ENCODE measurements at places on chromosomes 7 and 10.

- DNase-seq = no peak
Measured at GRCh38 chr7:11538751-11539299, 293.2 kb downstream of the THSD7A start.

DNA sequence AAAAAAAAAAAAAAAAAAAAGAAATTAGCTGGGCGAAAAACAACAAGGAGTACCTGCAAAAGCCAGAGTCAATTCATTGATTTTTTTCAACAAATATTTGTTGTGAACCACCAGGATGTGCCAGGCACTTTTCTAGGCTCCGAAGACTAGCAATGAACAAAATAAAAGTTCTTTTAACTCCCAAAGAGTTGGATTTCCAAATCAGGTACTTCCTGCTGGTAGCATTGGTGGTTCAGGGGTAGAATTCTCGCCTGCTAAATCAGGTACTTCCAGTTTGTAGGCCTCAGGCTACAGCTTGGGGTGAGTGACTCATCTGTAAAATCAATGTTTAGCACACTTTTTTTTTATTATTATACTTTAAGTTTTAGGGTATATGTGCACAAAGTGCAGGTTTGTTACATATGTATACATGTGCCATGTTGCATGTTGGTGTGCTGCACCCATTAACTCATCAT lies 10.9 kb downstream of the PPA1 start:
- DNase-seq = no peak

GRCh38 chr7:55539380-55539779 lies 32.9 kb downstream of the VOPP1 start:
- no peak for DNase-seq

DNA sequence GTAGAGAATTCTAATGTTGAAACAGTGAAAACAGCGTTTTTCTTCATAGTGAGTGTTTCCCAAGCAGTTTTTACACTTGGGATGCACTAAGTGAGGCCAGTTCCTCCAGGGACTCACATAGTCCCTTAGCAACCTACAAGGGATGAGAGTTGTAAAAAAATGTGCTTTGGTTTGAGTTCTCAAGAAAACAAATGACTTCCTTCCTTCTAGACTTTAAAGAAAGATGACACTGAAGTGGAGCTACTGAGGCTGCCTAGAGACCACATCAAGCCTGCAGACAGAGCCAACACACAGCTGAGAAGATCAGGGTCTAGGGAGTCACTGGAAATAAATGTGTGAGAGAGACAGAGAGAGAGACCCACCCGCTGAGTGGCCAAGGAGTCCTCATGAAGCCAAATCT lies 264.4 kb downstream of the TNS3 start:
- no peak for DNase-seq

DNA sequence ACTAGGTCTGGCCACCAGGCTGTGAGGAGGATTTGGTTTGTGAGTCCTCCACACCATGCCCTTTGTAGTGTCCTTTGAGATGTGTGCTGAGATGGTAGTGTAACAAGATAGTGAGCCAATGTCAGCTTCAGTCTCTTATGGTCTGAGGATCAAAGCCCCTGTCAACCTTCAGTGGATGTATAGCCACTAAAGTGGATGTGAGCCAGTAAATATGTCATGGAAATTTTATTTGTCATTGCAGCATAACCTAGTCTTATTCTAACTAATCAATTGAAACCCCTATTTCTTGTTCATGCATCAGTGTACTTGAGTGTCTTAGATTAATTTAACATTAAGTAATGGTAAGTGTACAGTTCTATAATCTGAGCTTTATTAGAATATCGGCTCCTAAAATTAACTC lies 51.0 kb upstream of the WAC start:
- DNase-seq = no peak

GRCh38 chr7:3916146-3916545 lies 615.1 kb downstream of the SDK1 start:
- DNase-seq = no peak

DNA sequence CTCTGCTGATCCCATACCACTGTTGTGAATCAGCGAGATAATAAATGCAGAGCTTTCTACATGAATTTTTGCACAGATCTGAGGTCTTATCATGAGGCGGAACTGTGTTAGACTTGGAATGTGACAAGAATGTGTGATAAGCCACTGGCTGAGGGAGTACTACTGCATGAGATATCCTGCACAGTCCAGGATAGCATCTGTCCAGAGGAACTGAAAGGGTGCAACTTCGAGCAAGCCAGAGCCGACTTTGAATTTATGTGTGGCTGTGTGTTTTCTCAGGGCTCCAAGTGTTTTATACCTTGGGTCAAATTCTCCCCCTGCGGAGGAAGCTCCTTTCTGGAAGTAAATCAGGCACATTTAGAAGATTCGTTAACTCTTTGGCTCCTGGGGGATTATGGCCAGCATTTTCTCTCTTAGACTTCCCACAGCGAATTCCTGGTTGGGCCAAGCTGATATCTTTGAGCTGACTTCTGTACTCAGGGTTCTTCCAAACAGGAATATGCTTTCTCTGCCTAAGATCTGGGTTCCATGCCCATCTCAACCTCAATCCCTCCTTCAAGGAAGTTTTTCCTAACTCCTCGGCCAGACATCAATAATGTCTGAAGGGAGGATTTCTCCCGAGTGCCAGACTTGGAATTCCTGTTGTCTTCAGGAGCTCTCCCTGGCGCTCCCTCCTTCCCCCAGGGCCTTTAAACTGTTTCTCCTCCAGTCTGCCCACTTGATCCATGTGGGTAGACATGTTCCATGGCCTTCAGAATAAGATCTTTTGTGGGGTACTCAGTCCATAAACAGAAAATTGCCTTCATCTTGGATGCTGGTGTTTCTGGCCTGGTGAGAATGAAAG lies 2.5 kb upstream of the MEST start:
- peak; percentile 72 for DNase-seq

DNA sequence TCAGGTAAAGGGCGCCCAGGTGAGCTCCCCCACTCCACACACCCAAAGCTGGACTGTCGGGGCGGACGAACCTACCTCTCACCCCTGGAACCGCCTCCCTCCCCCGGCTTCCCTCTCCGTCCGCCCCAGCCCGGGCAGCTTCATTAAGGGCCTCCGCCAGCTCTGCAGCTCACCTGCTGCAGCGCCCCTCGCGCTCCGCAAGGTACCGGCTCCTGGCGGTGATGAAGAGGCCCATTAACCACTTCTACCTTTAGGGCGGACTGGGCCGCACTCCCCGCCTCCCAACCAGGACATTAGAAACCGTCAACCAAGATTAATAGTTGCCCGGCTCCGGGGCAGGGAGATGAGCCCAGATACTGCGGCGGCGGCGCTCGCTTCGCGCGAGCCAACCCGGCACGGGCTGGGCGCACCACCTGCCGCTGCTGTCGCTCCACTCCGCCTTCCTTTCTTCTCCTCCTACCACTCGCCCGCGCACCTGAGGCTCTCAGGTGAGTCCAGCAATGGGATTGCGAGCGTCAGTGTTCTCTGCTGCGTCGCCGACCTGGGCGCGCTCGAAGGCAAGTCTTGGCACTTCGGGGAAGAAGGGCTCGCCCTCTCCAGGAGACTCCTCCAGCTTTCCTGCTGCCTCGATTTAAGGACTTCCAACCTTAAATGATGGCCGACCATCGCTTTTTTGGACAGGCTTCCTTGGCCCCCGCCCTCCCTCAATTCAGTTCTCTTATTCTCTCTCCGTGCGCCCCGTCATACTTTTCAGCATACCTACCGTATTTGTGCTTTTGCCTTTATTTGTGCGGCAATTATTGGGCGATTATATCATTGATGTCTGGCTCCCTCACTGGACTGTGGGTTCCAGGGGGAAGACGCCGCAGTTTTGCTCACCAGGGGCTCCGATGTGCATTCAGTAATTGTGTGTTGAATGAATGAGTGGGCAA lies 13.6 kb upstream of the KAZALD1 start:
- DNase-seq = no peak

DNA sequence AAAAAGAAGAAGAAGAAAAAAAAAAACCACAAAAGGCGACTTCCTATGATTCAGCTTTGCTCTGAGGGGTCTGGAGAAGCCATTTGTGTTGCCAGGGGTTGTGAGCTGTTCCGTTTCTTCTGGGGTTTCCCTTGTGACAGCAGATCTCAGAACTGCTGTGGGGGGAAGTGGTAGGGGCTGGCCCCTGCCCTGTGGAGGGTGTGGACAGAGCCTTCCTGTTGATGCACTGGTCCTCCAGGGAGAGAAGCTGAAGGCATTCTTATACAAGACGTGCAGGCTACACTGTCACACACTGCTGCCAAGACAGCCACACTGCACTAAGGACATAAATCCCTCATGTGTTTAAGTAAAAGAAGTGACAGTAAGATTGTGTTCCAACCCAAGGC lies 17.3 kb upstream of the CSGALNACT2 start:
- DNase-seq = no peak

DNA sequence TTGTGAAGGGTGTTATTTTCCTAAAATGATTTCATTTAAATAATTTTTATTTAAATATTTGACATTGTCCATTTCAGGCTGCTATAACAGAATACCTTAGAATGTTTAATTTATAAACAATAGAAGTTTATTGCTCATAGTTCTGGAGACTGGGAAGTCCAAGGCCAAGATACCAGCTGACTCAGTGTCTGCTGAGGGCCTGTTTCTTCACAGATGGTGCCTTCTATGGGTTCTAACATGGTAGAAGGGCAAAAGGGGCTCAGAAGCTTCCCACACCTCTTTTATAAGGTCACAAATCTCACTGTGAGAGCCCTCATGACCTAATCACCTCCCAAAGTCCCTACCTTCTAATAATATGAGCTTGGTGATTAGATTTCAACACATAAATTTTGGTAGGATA lies 50.7 kb downstream of the MTURN start:
- no peak for DNase-seq

- DNase-seq = peak; percentile 12
Measured at GRCh38 chr7:104956753-104957450, 57.1 kb upstream of the KMT2E start.

- DNase-seq = no peak
Measured at GRCh38 chr10:299969-300368, 164.7 kb downstream of the ZMYND11 start.

- DNase-seq = peak; percentile 95
Measured at GRCh38 chr10:113753020-113753692, 1.7 kb downstream of the PLEKHS1 start.

- DNase-seq = peak; percentile 82
Measured at GRCh38 chr7:28793381-28794085, 164.6 kb downstream of the TRIL start.

DNA sequence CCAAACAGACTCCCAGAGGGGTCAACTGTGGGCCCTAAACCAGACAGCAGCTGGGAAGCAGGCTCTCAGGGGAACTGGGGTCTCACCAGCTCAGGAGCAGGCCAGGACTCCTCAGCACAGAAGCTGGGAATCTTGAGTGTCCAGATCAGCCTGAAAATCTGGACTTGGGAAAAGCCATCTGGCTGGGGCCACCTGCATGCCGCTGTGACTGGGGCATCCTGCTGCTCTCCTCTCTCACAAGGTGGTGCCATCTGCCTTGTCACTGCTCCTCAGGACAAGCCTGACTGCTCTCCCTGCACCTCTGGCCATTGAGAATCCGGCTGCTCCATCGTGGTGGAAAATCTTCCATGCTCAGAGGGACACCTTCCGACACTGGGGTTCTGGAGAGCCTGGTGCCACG lies 141.4 kb downstream of the PLPP4 start:
- no peak for DNase-seq

All from SJCRH30 (cell line).